ENCODE measurements at places on chromosomes 1 and 21.

DNA sequence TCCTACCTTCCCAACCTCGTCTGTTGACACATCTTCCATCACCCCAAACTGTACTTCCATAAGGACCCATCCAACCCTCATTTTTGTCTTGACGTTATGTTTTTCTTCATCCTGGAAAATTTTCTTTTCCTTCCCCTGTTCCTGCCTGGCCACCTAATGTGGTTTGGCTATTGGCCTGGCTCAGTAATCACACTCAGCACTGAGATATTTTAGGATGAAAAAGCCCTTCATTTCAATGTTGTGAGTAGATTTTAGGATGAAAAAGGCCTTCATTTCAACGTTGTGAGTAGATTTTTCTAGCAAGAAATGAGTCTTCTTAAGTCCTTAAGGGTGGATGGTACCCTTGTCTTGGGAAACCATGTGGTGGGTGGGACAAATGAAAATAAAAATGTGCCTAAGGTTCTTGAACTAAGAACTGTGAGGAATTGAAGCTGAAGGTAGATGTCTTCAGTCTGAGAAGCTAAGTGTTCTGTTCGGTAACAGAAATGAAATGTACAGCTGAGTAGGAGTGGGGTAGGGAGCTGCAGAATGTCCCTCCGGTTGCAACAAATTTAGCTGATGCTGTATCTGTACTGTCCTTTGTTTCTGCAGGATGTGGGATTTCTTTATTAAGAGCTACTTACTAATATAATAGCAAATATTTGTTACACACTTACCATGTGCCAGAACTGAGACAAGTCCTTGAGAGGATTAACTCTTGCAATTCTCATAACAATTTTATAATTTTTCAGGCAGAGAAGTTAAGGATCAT, 36.1 kb downstream of the DNTTIP2 start:
- no peak for DNase-seq

- DNase-seq = no peak
Measured at GRCh38 chr21:25625036-25625435, 14.0 kb upstream of the JAM2 start.

GRCh38 chr1:52008071-52008809, 17.7 kb upstream of the RAB3B start:
- DNase-seq = no peak

GRCh38 chr21:17539323-17539722, 26.5 kb downstream of the CXADR start:
- no peak for DNase-seq

GRCh38 chr1:66197785-66198184, 336.2 kb upstream of the SGIP1 start:
- no peak for DNase-seq

DNA sequence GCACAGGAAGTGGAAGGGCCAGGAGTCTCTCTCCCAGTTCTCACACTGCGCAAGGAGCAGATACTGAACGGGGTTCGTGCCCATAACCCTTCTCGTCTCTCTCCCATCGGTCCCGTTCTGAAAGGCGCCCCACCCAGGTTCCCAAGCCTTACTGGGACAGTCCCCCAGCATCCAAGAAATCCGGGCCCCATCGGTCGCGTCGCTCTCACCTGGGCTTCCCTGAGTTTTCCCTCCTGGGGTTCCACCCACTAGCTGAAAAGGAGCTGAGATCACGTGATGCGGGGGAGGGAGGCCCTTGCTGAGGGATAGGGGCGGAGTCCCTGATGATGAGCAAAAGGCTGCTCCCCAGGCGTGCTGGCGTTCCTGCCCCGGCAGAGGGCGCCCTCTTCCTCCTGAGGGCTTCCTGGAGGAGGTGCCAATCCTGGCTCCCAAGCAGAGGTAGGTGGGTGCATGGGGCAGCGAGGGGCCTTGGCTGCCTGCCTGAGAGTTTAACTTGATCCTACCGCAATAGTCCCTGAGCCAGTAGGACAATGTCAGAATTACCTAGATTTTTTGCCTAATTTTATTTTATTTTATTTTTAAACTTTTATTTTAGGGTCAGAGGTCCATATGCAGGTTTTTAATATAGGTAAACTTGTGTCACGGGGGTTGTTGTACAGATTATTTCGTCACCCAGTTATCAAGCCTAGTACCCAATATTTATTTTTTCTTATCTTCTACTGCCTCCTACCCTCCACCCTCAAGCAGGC, at the start of gene SPOCD1:
Gene SPOCD1, minus strand, starts transcription at position 271 of the 749 bp plus-strand sequence. CDS start 689 bp downstream, outside the sequence.
- DNase-seq = peak; percentile 76

DNA sequence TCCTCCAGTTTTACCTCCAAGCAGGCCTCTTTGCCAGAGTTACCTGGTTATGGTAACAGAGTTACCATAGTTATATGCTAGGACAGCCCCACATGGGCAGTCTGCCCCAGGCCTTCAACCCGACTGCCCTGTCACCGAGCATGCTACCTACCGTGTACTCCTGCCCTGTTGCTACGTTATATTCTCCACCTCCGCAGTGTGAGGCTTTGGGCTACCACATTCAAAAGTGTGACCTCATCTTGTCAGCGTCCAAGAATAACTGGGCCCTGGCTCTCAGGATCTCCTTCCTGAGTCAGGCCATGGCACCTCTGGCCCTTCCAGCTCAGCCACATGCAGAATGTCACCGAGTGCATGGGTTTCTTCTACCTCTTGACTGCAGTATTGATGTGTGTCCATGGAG, 8.9 kb downstream of the MAPKAPK2 start:
- no peak for DNase-seq

DNA sequence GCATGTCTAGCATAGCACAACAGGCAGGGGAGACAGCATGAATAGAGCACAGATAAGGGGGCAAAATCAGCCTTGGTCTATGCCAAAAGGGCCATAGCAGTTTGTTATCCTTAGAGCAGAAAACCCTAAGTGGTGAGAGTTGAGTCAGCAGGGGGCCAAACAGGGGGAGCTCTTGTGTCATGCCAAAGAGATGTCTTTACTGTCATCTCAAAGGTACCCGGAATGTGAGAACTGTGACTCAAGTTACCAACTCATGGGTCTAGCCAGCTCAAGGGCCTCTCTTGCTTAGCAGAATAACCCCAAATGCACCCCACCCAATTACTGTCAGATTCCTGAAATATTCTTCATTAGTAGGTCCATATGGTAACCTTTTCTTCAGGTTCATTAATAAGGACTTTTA, 45.9 kb upstream of the NRDC start:
- no peak for DNase-seq

- DNase-seq = no peak
Measured at GRCh38 chr1:197027359-197027758, 39.7 kb downstream of the F13B start.

- DNase-seq = peak; percentile 56
Measured at GRCh38 chr21:31873696-31874599, 1.1 kb downstream of the HUNK start.

- peak; percentile 48 for DNase-seq
Measured at GRCh38 chr1:159891275-159892157, 8.4 kb downstream of the CFAP45 start.

DNA sequence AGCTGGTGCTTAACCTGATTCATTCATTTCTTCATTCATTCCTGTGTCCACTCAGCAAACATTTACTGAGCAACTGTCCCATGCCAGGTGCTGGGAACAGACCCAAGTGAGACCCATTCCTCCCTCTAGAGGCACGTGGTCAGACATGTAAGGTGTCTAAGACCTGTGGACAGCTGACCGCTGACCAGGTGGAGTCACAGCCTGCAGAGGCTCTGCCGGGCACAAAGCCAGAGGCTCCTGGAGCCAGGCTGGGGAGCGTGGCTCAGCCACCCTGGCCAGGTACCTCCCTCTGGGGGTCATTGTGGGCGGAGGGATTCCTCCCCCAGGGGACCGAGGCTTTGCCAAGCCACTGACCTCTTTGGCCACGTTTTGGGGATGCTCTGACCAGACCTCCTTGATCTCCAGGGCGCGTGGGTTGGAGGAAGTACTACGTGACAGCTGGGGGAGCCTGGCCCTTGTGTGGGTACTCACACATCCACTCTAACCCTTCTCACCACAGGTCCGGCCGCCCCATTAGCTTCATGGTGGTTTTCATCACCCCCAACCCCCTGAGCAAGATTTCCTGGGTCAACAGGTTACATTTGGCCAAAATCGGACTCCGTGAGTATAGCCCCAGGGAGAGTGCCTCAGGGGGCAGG, 100.3 kb downstream of the ARHGEF10L start:
- DNase-seq = no peak

GRCh38 chr1:100234432-100234831, 15.2 kb downstream of the DBT start:
- no peak for DNase-seq

DNA sequence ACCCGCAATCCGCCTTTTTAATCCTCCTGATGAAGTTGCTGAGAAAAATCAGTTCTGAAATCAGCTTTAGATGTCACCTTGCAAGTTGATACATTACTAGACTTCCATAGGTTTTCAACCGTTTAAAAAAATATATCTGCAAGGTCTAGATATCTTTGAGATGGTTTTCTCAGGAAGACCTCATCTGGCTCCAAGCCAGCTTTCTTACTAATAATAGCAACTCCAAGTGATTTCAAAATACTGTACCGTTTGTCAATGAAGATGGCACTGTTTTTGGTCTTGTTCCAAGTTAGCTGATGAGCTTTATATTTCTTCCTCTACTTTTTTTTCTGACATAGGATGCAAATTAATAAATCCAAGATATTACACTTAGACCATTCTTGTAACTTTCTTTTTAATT, 40.3 kb downstream of the LRRC8C start:
- no peak for DNase-seq

DNA sequence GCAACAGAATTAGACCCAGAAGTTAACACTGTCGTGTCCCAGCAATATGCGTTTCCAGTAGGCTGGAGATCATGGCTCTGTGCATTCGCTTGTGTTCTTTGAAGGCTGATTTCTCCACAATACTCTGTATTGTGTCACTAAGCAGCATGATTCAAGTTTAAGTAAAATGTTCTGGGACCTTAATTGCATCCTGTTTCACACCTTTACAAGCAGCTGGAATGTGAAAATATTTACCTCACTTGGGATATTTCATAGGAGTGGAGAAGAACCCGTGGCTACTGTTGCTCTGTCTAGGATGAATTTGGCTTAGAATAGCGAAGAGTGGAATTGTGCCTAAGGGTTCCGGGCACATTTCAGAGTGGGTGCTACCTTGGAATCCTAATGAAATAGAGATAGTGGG, 6.3 kb downstream of the PTGFRN start:
- DNase-seq = no peak

- no peak for DNase-seq
Measured at GRCh38 chr1:12573015-12573825, 44.8 kb downstream of the DHRS3 start.

DNA sequence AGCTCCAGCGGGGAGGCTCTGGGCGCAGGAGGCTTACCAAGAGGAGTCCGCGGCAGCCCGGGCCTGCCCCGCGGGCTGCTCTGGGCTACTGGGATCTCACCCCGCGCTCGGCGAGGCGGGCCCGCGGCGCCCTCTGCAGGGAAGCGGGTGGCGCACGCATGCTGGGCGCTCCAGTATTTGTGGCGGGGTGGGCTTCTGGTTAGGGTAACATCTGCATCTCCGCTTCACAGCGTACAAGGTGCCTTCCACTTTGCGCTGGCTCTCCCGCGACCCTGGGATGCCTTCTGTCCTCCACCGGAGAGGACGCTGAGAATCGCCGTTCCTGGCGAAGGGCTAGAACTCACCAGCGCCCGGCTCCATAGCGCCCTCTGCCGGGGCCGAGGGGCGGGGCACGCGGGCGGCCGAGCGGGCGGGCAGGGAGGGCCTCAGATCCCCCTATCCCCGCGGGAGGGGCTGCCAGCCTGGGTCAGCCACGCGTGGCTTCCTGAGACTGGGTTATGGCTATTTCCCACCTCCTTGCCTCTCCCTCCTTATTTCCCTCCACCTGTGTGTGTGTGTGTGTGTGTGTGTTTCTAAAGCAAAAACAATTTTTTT, 46.6 kb upstream of the CTBS start:
- peak; percentile 68 for DNase-seq

GRCh38 chr1:56399326-56399725, 180.0 kb downstream of the PLPP3 start:
- DNase-seq = no peak

- no peak for DNase-seq
Measured at GRCh38 chr1:7398982-7399381, 372.1 kb upstream of the VAMP3 start.

- DNase-seq = no peak
Measured at GRCh38 chr1:83970802-83971201, 28.1 kb downstream of the TTLL7 start.

Measured in activated CD8-positive, alpha-beta memory T cell treated with anti-CD3 and anti-CD28 coated beads for 48 hours (primary cell).